Germinal center (tissue), 1 donor: ENCODE measurements at places on chromosomes 4 and X.

GRCh38 chr4:174930895-174931294, 12.7 kb downstream of the ADAM29 start:
- DNase-seq = no peak

GRCh38 chrX:39619182-39620009, 478.4 kb downstream of the BCOR start:
- no peak for DNase-seq

- DNase-seq = no peak
Observed at GRCh38 chr4:131450572-131451209, 1698.4 kb upstream of the PCDH10 start.

GRCh38 chr4:102193145-102193544, 152.1 kb downstream of the SLC39A8 start:
- DNase-seq = no peak

DNA sequence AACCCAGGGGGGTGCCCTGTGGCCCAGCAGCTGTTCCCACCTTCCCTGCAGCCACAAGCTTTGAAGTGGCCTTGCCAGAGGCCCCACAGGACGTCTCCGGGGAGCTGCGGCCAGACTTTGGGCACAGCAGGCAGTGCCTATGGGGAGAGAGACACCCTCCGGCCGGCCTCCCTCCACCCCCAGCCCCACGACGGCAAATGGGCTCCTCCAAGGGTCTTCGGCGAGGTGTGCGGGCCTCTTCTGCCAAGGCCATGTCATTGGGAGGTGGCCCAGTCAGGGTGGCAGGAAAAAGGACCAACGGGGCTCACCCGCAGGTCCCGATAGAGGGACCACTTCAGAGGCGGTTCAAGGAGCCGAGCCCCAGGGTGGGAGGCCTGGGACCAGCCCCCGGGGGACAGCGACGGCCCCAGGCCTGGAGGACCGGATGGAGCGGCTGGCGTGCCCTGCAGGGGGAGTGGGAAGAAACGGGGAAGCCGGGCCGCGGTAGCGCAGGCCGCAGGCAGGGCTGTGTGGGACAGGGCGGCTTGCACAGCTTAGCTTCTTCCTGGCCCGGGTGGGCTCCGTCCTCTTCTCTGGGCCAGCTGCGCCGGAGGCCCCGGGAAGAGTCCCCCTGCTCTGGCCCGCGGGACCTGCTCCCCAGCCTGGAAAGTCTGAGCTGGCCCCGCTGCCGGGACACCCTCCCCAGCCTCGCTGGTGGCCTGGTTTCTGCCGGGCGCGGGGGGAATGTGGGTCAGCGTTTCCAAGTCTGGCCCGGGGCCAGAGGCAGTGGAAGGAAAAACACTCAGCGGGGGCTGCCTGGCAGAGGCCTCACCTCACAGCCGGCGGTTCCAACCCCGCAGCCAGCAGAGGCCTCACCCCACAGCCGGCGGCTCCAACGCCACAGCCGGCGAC, 21.9 kb upstream of the SPON2 start:
- no peak for DNase-seq

DNA sequence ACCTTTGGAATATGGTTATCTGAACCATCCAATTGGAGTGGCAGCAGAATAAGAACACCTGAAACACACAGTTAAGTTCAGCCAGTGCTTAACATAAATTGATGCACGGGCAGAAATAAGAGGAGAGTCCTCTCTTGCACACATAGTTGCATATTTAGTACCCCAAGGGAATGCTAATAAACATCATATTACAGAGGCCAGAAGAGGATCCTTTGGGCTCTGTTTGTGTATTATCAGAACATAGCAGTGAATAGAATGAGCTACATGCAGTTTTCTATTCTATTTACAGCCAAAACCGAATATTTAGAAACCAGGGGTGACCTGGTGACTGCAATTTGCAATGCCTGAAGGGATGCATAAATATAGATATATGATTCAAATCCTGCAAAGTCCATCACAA, 300.8 kb upstream of the GALNT7 start:
- no peak for DNase-seq
